Activated CD8-positive, alpha-beta memory T cell treated with anti-CD3 and anti-CD28 coated beads for 4 hours (primary cell): ENCODE measurements at places on chromosomes 2 and 18.

- DNase-seq = no peak
These were observed 69.9 kb downstream of the PLB1 start for GRCh38 chr2:28565720-28566295.

- DNase-seq = no peak
These were observed 42.5 kb downstream of the DCDC2C start for GRCh38 chr2:3745920-3746319.

DNA sequence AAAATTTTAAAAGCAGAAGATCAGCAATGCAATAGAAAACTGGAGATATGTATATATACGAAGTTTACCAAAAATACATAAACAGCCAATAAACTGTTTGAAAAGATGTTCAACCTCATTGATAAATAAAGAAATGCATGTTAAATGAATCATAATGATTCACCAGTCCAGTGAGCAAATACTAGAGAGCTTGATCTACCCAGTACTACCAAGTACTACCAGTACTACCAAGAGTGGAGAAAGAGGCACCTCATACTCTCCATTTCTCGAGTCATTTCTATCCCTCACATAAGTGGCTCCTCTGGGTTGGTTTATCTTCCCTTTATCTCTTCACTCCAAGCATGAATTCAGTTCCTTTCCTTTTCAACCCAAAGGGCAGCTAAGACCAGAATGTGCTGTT lies 138.9 kb downstream of the MREG start:
- no peak for DNase-seq

DNA sequence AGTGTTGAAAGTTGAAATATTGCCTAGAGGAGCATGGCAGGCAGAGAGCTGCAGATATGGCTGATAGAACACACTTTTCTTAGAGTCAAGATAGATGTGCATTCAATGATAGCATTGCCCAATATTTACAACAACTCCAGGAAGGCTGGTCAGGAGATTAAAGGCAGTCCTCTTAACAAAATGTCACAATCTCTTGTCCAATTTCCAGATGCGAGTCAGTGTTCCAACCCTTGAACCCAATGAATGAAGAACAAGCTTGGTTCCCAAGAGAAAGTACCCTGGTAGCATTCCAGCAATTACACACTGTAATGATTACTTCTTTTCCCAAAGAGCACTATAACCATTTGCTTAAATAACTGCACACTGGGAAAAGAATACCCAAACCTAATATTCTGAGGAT lies 839.4 kb upstream of the VRK2 start:
- DNase-seq = no peak

DNA sequence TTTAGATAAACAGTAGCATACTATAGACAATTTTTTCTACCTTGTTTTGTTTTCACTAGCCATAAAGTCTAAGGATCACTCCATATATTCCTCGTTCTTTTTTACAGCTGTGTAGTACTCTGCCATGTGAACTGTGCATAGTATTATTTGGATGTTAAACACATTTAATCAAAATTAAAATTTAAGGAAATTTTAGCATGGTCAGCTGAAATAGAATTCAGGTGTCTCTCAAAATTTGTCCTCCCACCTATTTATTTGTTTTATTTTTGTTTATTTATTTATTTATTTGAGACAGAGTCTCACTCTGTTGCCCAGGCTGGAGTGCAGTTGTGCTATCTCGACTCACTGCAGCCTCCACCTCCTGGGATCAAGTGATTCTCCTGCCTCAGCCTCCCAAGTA lies 46.4 kb upstream of the AAK1 start:
- DNase-seq = no peak

DNA sequence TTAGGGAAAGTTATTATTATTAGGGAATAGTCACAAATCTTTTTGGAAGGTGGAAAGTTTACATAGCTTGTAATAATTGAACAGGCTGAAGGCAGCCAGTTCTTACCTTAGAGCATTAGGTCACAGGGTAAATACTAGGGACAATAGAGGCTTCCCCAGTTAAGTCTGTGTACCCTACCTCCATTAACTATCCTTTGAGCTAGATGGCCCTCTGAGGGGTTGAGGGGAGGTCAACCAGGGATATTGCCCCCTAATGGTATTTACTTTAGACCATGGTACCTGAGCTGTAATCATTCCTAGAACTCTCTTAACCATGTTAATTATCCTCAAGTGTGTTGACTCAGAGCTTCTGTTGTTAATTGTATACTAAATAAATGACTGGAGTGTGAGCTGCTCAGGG lies 120.5 kb upstream of the SCN7A start:
- no peak for DNase-seq
